ENCODE measurements at places on chromosomes 1 and 21.

DNA sequence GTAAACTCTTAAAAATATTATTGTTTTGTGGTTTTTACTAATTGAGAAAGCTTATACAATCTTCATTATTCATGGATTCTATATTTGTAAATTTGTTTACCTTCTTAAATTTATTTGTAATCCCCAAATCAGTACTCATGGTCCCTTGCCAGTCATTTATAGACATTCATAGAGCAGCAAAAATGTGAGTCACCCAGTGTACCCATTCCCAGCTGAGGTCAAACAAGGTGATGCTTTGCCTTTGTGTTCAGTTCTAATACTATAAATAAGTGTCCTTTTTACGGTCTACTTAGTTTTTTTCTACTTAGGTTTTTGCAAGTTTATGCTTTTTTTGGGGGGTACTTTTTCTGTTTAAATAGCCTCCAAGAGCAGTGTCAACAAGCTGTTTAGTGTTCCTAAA, 36.1 kb downstream of the SORT1 start:
- no peak for DNase-seq

GRCh38 chr1:198620218-198620617, 18.6 kb upstream of the PTPRC start:
- no peak for DNase-seq

GRCh38 chr1:221487781-221488524, 253.9 kb downstream of the DUSP10 start:
- DNase-seq: peak; percentile 50

DNA sequence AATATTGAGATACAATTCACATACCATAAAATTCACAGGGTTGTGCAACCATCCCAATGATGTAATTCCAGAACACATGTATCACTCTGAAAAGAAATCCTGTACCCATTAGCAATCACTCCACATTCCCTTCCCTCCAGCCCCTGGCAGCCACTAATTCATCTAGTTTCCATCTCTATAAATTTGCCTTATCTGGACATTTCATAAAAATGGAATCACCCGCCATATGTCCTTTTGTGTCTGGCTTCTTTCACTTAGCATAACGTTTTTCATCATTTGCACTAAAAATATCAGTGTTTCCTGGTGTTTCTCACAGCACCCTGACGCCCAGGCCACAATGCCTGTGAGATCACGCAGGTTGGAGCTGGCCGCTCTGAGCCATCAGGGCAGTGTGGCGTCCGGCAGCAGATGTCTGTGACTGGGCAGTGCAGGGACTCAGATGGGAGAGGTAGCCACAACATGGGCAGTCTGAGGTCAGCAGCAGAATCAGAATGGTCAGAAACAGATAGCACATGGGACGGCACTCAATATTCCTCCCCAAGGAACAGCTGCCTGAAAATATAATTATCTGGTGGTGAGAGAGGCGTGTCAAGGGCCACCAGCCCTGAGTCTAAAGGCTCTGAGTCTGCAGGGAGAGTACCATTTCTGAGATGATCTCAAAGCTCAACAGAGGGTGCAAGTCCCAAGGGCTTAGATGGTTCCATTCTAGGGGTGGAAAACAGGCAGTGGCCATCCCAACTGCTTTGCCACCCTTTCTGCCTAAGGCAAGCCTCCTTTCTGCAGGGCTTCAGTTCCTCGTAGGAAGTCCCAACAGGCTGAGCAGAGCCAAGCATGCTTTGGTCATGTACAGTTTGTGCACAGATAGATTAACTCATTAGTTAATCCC, 129.4 kb upstream of the EDN2 start:
- DNase-seq: no peak

DNA sequence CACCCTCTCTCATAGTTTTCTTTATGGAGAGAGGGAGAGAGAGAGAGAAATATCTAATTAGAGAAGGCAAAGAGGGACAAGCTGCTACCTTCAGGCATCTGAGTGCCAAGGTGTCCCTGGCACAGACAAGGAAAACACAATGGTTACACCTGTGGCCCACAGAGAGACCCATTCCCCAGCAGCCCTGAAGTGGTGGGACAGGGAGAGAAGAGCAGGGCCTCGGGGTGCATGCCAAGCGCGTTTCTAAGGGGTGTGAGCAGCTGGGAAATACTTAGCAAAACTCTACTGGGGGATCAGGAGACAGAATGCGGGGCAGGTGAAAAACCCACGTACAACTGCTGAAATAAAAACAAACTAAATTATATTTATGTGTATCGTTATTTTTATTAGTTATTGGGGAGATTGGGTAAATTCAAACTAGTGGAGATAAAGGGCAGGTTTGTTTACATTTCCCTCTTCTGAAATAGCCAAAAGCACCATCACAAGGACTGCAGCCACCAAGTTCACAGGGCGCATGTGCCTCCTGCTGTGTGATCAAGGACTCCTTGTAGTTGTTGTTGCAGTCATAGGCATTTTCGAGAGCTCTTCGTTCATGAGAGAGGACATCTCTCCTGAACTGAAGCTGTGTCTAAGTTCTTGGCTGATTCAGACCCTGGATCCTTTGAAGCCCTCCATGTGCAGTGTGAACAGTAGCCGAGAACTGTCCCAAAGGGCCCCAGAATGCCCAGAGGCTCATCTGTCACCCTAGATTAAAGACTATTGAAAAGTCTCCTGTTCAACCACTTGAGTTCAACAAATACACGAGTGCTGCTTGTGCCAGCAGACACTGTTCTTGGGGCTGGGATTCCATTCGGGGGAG, 737 bp upstream of the SERPINC1 start:
- no peak for DNase-seq

All from kidney epithelial cell (primary cell).